ENCODE measurements at places on chromosomes 2 and 18.

GRCh38 chr2:27960237-27960912 is 69.8 kb downstream of the BABAM2 start:
- DNase-seq: no peak

DNA sequence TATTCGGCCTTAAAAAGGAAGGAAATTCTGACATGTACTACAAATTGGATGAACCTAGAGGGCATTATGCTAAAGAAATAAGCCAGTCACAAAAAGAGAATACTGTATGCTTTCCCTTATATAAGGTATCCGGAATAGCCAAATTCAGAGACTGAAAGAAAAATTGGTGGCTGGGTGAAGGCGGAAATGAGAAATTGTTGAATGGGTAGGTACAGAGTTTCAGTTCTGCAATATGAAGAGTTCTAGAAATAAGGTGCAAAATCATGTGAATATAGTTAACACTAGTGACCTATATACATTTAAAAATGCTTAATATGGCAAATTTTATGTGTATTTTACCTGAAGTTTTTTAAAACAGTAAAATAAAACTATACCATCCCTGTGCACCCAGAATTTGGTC is 43.1 kb downstream of the RMP24 start:
- no peak for DNase-seq

- DNase-seq: no peak
These were observed 19.4 kb downstream of the FAM110C start for GRCh38 chr2:26891-27290.

GRCh38 chr2:159959136-159959535 is 103.3 kb downstream of the PLA2R1 start:
- no peak for DNase-seq
